ENCODE measurements at places on chromosomes 13 and 19.

- DNase-seq = no peak
These were observed 196.9 kb downstream of the KATNAL1 start for GRCh38 chr13:30110301-30111070.

- DNase-seq = no peak
These were observed at the start of gene FKRP for GRCh38 chr19:46745521-46746280. Gene FKRP (plus strand): TSS chr19:46746057. CDS start chr19:46755451, 9,394 bp downstream.

DNA sequence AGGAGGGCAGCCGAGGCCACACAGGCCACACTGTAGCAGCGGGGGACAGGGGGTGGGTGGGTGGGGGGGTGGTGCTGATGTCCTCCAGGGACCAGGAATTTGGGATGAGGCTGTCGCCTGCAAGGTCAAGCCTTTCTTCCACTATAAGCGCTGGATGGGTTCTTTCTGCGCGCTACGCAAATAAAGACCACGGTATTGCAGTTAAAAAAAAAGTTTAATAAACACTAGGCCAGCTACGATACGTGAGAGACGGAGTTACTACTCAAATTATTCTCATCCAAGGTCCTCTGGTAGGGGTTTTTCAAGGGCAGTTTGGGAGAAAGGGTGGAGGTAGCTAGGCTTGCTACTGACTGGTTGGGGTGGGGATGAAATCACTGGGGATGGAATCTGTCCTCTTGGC, 508 bp upstream of the ZNF44 start:
- no peak for DNase-seq

GRCh38 chr13:44814161-44814560, 175.1 kb downstream of the NUFIP1 start:
- no peak for DNase-seq

DNA sequence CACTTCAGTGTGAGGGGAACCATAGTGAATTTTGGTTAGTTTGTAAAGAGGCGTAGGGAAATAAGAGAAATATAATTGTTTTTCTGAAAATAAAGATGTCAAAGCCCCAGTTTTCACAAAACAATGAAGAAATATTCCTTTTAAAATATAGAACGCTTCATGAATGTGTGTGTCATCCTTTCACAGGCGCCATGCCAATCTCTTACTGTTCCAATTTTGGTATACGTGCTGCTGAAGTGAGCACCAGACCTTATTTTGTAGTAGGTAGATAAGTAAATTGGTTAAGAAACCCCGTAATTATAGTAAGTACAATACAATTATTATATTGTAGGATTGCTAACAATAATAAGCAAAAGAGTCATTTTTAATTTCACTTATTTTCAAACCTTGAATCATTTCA, 43.3 kb downstream of the NAA16 start:
- no peak for DNase-seq
